ENCODE measurements at places on chromosomes 3 and 15.

DNA sequence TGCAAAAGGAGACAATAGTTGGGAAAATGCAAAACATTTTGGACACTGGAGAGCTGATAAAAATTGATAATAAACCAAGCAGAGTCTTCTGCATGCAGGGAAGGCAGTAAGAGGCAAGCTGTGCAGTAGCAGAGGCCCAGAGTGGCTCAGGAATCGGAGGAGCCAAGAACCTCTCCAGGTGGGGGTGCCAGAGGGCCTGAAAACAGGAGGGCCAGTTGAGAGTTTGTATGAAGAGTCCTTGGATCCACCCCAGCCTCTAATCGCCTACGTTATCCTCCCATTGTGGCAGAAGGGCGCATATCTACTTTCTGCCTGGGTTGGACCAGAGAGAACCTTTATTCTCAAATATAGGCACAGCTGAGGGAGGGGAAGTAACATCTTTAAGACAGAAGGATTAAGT is 48.9 kb upstream of the RBP1 start:
- peak; percentile 25 for DNase-seq

DNA sequence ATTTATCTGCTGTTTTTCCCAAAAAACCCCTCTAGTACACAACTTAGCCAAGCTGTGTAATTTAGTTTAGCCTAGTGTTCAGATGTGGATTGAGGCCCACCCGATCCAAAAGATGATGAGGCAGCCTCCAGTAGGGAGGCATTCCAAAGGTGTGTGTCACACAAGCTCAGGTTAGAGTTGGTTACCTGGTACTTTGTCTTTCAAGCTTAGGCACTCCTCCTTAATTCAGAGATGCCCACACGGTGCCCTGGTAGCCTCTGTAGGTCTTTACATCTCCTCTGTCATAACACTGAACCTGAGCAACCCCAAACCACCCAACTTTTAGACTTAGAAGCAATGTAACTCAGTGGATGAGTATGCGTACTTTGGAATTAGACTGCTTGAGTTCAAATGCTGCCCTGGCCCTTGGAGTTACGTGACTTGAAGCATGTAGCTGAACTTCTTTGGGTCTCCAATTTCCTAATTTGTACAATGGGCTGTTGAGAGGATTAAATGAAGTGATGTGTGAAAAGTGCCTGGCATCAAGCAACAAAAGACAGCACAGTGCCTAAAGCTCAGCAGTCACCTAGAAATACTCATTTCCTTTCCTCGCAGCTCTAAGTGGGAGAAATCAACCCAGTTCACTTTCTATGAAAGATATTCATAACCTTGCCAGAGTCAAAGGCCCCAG is 284.6 kb upstream of the RARB start:
- DNase-seq: no peak

DNA sequence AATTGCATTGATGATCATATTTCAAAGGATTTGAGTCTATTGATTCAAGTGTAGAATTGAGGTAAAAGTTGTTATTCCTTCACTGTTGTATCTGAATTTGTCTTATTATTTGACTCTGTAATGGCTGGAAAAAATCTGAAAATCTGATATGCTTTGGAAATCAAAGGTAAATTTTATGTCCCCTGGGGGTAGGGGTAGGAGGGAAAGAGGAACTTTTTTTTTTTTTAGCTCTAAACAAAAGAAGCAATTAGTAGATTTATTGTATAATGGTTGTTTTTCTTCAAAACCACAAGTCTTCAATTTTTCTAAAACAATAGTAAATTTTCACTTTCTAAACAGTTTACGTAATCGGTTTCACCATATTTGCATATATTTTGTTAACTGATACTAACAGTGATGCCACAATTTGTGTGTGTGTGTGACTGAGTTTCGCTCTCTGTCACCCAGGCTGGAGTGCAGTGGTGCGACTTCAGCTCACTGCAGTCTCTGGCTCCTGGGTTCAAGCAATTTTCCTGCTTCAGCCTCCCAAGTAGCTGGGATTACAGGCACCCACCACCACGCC is 91.7 kb upstream of the GOLGA6L4 start:
- no peak for DNase-seq

- DNase-seq: peak; percentile 11
Observed at GRCh38 chr3:99325402-99325801, 313.0 kb upstream of the COL8A1 start.

DNA sequence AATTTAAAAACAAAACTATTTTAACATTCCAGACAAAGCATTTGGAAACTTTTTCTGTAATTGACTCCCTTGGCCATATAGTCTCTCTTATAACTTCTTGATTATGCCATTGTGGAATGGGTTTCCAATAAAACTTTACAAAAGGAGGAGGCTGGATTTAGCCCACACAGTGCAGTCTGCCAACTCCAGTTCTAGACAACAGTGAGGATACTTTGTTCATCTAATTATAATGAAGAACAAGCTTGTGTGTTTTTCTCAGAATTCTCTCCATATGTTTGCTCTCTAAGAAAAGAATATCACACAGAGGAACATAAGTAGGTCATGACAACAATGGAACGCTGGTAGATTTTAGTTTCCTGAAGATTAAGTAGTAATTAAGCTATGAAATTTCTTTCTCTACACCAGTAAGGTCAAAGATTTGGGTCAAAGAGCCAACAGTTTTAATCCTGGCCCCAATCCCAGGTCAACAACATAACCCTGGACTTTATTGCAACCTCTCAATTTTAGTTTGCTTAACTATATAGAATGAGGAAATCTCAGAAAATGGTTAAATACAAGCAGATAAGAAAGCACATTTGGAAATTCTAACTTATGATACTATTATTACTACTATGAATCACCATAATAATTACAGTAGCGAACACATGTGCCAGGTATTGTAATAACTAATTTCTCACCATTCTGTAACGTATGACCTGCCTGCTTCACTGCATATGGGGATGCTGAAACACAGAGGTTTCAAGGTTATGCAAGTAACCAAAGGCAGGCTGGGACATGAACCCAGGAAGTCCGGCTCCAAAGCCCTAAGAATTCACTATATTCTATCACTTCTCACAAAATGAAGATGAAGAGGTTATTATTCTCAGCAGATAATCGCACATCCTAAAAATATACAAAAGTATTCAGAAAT is 65.7 kb downstream of the TJP1 start:
- DNase-seq: no peak

- DNase-seq: no peak
Observed at GRCh38 chr15:51298620-51299019, 39.8 kb downstream of the CYP19A1 start.

DNA sequence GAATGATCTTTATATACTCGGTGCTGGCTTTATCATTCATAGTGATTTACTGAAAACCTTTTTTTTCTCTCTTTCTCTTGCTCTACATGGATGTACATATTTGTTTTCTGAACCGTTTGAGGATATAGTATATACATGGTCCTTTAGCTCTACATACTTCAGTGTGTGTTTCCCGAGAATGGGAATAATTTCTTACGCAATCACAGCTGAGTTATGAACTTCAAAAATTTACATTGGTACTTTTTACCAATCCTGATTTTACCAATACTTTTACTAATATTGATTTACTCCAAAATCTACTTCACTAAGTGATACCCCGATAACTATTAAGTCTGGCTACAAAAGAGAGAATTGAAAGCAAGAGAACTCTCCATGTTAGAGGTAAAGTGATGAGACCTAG is 294.3 kb upstream of the ICE2 start:
- DNase-seq: no peak

All from HT1080 (cell line).